ENCODE measurements at places on chromosomes 12 and 14.

DNA sequence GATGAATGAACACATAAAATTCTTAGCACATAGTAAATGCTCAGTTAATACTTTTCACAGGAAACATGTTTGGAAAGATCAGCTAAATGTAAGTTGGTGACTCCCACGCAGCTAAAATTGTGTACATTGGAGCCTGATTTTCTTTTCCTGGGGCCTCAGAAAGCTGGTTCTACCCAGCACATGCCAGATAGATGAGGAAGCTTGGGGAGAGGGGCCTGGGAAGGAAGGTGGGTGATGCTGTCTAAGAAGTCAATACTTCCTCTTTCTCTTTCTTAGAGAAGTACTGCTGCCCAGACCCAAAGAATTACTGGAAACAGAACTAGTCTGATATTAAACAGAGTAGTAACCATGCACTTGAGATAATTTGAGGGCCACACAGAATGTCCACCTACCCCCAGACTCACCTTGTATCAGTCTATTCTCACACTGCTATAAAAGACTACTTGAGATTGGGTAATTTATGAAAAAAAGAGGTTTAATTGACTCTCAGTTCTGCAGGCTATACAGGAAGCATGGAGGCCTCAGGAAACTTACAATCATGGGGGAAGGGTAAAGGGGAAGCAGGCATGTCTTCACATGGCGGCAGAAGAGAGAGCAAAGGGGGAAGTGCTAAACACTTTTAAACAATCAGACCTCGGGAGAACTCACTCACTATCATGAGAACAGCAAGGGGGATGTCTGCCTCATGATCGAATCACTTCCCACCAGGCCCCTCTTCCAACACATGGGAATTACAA, 123.3 kb upstream of the MED13L start:
- DNase-seq = no peak

- DNase-seq = no peak
Observed at GRCh38 chr14:67517083-67517482, 16.0 kb upstream of the PLEKHH1 start.

DNA sequence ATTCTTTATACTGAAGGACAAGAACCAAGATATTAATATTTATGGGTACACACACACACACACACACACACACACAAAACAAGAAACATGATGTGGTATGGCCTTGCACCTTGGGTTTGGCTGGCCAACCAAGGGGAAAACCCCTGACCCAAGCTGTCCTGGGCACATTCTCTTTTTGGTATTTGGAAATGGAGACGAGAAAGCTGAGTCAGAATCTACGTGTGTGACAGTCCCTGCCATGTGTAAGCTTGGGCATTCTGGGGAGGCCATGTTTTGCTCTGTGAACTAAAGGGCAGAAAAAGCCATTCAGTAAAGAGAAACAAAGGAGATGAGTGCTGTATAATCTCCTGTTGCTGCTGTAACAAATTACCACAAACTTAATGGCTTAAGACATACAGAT, 35.6 kb downstream of the PTGER2 start:
- no peak for DNase-seq

DNA sequence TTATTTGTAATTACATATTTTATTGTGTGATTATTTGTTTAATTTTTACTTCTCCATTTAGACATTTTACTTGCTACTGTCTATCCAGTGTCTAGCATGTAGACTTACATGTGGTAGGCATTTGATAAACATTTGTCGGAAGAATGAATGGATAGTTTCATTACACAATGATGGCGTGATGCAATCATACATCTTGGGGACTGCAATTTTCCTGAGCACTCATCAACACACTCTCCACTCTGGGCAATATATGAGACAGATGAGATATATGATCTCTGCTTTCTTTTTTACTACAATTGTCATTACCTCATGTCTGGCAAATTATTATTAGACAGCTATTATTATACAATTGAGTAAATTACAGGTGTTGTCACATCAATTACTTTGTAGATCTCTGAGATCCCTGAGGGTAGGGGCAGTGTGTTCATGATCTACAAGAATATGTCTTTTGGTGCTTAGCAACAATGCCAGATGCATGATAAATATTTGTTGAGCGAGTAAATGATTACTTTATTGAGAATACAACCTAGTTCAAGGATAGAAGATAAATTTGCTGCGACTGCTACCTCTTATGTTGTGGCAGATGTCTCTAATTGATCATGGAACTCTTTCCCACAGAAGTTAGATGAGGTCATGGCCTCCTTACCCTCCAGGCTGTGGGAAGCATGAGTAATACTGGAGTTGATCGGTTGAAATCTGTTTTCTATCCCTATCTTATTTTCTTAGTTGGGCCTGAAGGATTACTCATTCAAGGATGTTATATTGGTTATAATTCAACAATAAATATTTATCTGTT, 416.0 kb downstream of the LRIG3 start:
- no peak for DNase-seq

DNA sequence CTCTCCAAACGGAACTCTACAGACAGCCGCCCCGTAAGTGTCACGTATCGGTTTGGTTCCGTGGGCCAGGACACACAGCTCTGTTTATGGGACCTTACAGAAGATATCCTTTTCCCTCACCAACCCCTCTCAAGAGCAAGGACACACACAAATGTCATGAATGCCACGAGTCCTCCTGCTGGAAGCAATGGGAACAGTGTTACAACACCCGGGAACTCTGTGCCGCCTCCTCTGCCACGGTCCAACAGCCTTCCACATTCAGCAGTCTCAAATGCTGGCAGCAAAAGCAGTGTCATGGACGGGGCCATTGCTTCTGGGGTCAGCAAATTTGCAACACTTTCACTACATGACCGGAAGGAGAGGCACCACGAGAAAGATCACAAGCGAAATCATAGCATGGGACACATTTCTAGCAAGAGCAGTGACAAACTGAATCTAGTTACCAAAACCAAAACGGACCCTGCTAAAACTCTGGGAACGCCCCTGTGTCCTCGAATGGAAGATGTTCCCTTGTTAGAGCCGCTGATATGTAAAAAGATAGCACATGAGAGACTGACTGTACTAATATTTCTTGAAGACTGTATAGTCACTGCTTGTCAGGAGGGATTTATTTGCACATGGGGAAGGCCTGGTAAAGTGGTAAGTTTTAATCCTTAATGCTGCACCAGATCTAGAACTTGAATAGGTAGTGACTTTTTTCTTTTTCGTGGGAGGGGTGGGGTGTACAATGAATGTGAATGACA, 69.7 kb downstream of the WDR20 start:
- no peak for DNase-seq
